Activated T-cell treated with anti-CD3 and anti-CD28 coated beads for 48 hours (primary cell): ENCODE measurements at places on chromosomes 1 and 21.

GRCh38 chr1:185467122-185467521 is 150.1 kb upstream of the IVNS1ABP start:
- DNase-seq: no peak

- DNase-seq: no peak
Measured at GRCh38 chr1:241810769-241811405, 37.1 kb upstream of the EXO1 start.

DNA sequence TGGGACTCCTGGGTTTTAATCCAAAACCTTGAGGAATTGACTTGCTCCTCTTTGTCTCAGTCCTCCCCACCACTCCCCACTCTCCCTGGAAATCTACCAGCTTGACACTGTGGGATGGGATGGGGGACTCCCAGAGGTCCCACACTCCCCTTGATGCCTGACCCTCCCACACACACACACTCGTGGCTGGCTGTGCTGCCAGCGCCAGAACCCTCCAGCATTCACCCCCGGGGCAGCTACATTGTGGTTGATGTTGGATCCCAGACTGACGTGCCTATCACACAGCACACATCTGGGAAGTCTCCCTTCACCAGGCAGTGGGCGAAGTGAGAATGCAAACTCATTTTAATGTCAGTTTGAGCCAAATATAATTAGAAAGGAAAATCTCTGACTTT is 10.0 kb downstream of the KIRREL1 start:
- no peak for DNase-seq

- DNase-seq: no peak
Measured at GRCh38 chr1:23600283-23600682, 41.0 kb upstream of the ID3 start.

DNA sequence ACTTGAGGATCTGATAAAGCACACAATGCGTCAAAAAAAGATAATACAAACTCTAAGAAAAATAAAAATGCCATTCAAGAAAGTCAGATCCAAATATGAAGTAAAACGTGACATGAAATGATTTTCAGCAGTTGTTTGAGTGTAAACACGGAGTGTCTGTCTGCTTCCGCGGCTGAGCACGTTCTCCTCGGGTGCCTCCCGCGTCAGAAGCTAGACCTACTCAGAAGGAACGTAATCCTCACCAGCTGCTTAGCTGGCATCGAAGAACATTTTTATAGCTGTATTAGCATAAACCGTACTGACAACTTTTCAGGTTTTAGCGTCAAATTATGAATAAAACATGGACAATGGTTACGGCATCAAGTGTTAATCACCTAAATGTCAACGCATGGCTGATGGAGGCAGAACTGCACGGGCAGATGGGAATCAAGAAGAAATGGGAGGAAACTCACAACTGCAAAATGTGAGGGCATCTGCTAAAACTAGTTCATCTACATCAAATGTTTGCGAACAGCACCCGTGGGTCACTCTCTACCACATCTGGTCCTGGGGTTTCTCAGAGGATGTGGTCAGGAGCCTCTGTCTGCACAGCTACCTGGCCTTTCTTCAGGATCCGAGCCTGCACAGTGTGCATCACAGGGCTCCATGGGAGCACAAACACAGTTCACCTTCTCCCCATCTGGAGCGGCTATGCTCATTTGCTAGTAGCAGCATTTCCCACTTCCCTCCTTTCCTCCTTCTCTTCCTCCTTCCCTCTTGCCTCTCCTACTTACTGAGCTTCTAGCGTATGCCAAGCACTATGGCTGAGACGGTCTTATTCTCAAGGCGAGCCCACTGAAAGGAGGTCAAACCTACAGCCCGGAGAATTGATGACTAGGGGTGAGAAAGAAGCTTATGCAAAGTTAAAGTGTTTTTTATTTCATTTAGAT is 40.0 kb downstream of the RCAN1 start:
- no peak for DNase-seq

DNA sequence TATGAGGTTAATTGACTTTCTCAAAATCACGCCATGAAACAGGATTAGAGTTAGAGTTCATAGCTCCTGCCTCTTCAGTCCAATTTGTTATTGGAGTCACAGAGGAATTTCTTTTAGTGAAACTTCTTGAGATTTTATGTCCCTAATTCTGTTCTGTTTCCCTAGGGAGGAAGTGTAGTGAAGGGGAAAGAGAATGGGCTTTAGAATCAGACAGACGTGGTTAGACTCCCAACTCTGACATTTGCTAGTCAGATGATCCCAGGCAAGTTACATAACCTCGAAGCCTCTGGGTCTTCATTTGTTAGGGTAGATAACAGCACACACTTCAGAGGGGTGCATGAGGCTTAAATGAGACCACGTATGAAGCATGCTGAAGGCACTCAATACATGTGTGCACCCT is 83.9 kb downstream of the ASTN1 start:
- no peak for DNase-seq

DNA sequence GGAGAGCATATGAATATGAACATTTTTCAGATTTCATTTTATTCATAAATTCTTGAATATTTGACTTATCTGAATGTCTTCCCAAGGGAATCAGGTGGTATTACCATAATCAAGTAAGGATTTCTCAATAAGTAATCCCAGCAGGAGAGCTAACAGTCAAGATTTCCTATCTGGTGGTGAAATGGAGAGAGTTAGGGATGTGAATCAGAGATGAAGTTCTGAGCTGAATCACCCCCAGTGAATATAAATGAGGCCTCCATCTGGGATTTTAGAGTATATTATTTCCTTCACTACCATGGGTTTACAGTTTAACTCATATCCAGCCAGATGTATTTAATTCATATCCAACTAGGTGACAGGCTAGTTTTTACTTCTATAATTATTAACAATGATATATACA is 61.5 kb upstream of the RGS2 start:
- DNase-seq: no peak

DNA sequence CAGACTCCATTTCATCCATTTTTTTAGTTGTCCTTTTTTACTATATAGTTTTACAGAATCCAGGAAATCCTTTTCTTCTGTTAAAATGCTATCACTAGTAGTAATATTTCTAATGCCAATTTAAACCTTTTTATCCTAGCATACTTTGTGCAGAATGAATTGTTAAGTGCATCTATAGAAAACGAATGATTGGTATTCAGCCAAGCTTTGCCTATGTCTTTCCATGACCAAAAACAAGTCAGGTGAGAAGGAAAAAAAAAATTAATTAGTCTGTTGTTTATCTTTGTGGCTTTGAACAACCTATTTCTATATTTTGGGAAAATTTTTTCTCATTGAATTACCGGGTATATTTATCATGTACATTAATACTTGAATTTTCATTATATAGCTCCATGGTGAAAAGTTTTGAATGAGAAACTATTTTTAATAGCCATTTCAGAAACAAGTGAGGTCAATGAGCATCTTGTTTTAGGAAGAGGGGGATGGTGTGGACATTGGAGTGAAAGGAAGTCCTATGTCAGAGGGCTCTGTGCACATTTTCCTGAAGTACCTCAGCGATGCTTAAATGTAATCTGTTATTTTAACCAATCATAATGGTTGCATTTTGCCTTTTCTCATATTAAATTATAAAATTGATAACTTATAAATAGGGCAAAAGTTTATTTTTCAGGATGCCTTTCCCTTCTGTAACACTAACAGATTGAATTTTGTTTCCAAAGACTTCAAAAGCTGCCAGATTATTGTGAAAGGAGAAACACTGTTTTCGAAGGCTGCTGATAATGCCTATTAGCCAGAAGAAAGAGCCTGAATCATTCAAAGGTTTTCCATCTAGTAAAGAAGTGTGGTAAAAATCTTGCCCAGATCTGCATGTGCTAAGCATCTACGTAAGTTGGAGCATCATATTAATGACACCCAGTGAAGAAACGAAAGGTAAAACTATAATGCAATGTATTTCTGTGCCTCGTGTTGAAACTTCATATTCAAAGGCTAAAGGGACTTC is 73.8 kb upstream of the S1PR1 start:
- DNase-seq: no peak

GRCh38 chr1:242178436-242178835 is 179.5 kb upstream of the MAP1LC3C start:
- DNase-seq: no peak

DNA sequence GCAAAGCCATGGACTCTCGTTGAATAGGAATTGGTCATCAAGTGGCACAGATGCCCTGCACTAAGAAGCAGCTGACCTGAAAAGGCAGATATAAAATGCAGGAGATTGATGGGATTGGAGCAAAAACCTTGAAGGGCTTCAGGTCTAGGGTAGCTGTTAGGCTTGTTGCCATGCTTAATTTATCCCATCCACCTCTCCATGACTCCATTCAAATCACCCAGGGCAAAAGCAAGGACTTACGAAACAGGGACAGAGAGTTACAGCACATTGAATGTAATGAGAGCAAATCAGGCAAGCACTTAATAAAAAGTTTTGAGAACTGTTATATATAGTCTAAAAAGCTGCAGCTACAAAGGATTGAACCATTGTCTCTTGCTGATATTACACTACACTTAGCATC is 298.2 kb upstream of the ESRRG start:
- DNase-seq: no peak

- DNase-seq: no peak
Measured at GRCh38 chr21:17488620-17489019, 24.2 kb upstream of the CXADR start.
